Activated gamma-delta T cell treated with Interleukin-2 at 50 U/mL for 16 hours (primary cell): ENCODE measurements at places on chromosomes 6 and 20.

DNA sequence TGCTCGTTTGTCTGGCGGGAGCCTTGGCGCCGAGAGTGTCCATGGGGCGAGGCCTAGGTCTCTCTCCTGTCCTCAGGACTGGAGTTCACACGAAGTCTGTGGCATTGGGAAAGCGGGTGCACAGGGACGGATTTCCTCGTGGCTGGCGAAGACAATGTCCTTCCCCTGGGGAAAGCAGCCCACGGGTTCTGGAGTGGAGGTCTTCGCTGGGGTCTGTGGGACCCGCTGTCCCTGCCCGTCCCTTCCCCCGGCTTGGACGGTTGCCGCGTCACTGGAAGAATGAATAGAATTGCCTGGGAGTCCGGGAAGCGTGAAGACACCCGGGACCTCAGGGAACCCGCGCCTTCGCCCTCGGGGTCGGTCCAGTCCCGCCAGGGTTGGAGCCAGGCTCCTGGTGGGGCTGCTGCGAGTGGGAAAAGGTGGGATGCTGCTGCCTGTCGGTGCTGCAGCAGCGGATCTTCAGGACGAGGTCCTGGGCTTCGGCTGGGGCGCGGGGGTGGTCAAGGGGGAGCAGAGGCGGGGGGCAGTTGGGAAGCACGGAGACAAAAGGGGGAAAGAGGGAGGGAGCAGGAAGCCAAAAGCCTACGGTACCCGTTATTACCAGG lies 441.8 kb upstream of the DEFB115 start:
- DNase-seq = no peak

DNA sequence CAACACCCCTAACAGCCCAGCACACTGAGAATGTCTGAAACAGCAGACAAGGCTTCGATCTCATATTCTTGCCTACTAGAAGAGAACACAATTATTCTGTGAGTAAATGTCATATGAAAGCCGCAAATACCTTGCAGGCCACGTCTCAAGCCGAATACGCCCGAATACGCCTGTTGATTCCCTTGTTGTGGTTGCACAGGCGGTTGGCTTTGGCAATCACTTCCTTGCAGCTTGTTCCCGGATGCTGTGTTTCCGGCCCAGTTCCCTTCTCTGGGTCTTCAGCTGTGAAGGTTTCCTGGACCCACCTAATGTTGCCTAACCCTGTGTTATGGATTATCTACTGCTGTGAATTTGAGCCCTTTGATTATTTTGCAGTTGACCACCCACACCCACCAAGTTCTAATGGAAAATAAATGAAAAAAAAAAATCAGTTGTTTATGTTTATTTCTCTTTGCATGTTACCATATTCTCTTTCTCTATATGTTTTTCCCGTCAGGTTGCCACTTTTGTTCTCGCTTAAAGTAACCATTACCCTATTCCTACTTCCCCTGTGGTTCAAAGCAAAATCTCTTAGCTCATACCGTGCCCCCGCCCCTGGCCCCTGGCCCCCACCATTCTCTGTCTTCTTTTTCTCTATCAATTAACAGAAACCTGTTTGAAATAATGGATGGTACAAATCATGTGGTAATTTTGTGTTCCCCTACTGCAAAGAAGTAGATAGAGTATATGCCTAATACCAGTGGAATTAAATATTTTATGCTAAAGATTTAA lies 172.4 kb downstream of the ADGB start:
- peak; percentile 22 for DNase-seq

DNA sequence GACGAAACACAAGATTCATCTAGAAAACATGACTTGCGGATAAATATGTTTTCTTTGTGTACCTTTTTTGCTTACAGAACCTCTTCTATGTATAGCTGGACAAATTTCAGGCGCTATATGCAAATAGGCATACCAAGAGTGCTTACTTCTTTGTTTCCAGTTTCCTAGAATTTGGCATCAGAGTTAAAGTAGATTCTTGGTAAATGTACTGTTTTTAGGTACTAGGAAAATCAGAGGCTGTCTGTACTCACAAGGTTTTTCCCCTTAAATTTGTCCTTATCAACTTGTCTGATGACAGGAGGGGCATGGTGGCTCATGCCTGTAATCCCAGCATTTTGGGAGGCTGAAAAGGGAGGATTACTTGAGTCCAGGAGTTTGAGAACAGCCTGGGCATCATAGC lies 124.9 kb upstream of the TMEM170B start:
- DNase-seq = no peak

- no peak for DNase-seq
These were observed 80.8 kb downstream of the PRND start for GRCh38 chr20:4802527-4802926.

DNA sequence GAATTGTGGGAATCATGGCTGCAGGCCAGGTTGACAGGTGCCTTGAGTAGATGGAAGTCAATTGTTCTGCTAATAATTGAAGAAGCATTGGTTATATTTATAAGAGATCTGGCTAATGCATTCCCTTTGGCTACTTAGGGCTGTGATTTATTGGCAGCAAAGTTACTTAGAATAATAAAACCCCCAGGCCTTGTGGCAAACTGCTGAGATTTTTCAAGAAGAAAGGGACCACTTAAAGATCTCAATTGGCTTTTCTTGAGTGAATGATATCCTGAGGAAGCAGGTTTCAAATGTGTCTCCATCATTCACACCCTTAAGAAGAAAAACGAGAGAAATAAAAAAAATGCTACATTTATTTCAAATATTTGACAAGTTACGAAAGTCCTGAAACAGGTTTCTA lies 27.4 kb downstream of the DDO start:
- DNase-seq = no peak

DNA sequence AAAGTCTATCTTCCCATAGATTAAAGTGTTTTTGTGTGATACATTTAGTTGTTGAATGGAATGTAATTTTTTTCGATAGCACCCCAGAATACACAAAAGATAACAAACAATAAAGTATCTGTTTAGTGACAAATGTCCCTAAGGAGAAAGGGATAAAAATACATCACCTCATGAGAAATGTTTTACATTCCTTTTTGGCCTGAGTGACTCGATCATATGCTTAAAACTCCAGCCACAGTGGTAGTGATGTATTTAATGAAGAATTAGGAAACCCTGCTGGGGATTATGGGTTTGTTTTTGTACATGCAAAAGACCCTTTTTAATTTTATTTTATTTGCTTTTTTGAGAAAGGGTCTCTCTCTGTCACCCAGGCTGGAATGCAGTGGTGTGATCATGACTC lies 4.3 kb upstream of the SGK1 start:
- DNase-seq = no peak

DNA sequence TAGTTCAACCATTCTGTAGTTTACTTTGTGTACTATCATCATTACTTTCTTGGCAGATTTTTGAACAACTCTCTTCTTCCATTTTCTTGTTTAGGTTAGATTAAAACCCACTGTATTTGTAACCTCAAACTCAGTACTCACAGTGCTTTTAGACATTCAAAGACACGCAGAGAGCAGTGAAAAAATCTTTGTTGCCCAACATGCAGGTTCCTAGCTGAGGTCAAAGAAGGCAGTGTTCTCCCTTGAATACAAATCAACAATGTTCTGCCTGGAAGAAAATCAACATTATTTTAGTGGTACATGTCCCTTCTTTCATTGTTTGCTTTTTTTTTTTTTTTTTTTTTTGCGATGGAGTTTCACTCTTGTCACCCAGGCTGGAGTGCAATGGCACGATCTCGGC lies 11.2 kb downstream of the CYB5R4 start:
- no peak for DNase-seq

- DNase-seq = no peak
These were observed 132.1 kb downstream of the THEMIS start for GRCh38 chr6:127768745-127769144.

- no peak for DNase-seq
These were observed 168.9 kb upstream of the JARID2 start for GRCh38 chr6:15077006-15077405.

- DNase-seq = no peak
These were observed 168.4 kb downstream of the EDN1 start for GRCh38 chr6:12458558-12458957.

GRCh38 chr6:31529329-31530150 lies 778 bp downstream of the MCCD1 start:
- no peak for DNase-seq

DNA sequence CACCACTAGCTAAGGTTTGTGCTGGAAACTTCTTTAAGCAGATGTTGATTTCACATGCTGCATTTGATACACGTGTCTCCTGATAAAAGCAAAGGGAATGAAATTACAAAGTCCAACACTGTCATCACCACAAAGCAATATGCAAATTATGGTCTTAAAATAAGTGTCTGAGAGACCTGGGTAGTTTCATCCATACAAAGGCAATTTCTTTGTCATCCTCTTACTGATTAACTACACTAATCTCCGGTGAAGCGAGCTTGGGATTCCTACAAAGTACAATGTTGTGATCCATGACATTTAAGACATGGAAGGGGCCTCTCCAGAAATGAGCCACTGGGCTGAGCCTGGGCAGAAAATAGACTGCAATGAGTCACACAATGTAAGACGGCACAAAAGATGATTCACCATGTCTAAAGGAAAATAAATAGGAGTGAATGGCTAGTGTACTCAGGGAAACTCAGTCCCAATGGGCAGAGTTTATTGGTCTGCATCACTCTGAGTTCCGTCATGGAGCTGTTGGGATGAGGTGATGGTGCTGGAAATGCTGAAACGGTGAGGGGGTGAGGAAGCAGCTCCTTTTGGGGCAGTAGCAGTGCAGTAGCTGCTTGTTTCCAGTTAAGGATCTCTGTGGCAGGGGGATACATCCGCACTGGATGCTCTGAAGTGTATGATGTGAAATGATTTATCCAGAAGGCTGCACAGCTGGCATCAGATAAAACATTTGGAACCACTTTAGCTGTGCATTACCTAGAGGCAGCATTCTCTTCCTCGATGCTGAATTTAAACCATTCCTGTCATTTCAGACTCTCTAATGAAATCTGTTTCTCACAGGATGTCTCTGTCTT lies 103.3 kb downstream of the IBTK start:
- DNase-seq = no peak

- DNase-seq = no peak
These were observed 9.8 kb downstream of the SOX4 start for GRCh38 chr6:21603082-21603952.

DNA sequence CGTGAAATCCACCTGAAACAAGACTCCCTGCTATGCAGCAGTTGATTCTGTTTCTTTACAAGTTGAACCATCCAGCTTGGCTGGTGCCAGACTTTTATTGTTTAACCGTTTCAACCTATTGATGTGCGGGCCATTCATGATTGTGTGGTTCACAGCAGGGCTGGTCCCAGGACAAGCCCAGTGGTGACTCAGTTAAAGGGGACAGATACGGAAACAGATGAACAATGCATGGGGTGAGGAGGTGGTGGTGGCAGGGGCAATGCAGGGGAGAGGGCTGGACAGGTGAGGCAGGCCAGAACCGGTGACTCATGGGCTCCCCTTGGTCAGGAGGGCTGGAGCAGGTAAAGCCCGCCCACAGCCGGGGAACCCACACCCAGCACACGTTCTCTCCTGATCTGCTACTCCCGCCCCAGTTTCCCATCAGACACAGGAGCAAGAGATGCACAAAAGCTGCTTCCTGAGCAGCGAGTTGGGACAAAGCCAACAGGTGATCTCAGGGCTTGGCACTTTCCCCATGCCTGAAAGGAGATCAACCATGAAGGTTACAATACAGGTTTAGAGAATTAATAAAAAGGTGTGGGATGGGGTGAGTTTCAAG lies 232.2 kb downstream of the LY86 start:
- DNase-seq = no peak

- DNase-seq = no peak
These were observed 122.2 kb downstream of the KIF13A start for GRCh38 chr6:17865243-17865642.

GRCh38 chr6:67544851-67545452 lies 1090.1 kb upstream of the ADGRB3 start:
- no peak for DNase-seq

- no peak for DNase-seq
These were observed 460.3 kb downstream of the UTRN start for GRCh38 chr6:144745439-144745838.

- DNase-seq = no peak
These were observed 30.4 kb downstream of the SYNJ2 start for GRCh38 chr6:158011980-158012566.

GRCh38 chr6:106886081-106886843 lies 88.3 kb downstream of the CD24 start:
- no peak for DNase-seq

DNA sequence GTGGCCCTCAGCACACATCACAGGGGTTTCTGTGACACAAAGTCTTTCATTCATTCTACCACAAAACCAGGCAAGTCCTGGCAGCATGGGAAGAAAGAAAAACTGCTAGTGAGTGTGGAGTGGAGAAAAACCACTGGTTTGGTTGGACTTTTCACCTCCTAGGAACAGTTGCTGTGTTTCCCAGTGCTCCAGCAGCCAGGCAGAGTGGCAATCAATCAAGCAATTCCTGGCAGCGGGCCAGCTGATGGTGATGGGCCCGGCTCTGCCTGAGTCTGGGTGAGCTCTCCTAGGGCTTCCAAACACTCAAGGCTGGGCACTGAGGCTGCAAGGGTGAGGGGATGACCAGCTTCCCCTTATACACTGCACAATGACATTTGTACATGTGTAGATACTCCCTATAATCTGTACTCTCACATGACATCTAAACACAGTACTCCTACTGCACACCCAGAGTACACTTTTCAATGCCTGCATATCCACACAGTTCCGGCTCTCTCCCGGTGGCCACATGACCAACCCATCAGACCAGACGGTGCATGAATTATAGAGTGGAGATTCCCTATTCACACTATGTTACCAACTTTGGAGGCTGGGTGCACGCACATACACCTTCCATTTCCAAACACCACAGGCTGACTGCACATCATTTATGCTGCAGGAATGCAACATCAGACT lies 156.6 kb downstream of the UNC5CL start:
- DNase-seq = no peak

DNA sequence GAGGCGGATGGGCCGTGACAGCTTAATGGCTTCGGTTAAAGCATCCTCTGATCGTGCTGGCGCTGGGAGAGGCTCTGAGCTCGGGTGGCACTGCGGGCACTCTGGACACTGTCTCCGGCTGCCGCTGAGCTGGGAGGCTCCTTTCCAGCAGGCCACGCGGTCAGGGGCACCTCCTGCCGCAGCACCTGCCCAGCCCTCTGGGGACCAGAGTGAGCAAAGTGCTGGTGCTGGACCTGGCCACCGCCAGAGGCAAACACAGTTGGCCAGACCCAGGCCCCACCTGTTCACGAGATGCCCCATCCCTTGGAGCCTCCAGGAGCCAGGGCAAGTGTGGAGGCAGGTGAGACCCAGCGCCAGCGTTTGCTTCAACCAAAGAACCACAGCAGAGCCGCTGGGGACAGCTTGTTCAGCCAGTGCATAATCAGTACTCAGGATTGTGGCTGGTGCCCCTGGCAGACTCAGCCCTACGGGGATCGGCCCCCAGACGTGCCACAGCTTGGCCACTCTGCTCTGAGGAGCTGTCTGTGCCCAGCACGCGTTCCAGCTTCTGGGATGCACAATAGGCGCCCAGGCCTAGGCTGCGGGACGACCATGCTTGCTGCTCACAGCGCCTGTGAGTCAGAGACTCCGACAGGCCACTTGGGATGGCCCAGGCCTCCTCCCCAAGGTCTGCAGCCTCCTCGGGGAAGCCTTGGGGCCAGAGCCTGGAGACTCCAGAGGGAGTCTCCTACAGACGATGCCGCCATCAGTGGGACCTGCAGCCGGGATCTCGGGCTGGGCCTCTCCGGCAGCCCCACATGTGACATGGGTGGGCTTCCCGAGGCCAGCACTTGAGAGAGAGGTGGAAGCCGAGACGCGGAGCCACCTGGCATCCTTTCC lies 38.2 kb upstream of the SLCO4A1 start:
- no peak for DNase-seq
